Endothelial cell (in vitro differentiated cells): ENCODE measurements at places on chromosomes 2 and 18. TPM values are rescaled to one million over a fixed set of nuclear protein-coding genes. Genes with fewer than 3 reads are reported as not detected.

DNA sequence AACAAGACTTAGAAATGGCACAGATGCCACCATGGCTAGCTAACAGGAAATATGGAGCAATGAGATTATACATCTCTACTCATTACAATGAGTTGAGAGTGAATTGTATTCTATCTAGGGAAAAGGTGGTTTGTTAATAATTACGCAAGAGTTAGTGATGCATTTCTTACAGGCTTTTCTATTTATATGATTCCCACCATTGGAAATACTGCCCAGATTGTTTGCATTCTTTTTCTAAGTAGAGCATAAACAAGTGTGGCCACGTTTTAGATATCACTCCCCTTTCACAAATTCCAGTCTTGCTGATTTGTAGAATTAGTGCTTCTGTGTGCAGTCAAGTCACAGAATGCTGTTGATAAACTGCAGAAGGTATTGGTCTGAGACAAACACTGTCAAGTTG is 56.6 kb downstream of the ZNF804A start:
- H3K27ac ChIP-seq, result no peak overlapping the region
- no peaks in the 10 kb centered on the region for H3K36me3 ChIP-seq
- no peak for DNase-seq

DNA sequence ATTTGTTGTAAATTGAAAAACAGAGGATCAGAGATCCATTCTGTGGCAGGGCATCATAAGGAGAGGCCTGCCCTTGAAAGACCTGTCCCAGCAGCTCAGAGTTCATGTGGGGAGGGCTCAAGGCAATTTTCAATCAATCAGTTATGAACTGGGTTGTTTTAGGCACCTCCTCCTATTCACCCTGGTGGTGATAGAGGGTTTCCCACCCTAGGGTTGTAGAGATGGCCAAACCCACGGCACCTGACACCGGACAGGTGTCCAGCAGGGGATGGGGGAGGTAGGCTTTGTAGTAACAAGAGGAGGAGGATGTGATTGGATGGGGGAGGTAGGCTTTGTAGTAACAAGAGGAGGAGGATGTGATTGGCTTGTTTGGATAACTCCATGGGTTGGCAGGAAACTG is 205.7 kb downstream of the SOCS6 start:
- no peaks in the 10 kb centered on the region for H3K36me3 ChIP-seq
- H3K4me1 ChIP-seq, result no peaks in the 10 kb centered on the region
- H3K27me3 ChIP-seq, result peaks cover 4% of the 10 kb centered on the region
- no peak overlapping the region for H3K4me3 ChIP-seq

DNA sequence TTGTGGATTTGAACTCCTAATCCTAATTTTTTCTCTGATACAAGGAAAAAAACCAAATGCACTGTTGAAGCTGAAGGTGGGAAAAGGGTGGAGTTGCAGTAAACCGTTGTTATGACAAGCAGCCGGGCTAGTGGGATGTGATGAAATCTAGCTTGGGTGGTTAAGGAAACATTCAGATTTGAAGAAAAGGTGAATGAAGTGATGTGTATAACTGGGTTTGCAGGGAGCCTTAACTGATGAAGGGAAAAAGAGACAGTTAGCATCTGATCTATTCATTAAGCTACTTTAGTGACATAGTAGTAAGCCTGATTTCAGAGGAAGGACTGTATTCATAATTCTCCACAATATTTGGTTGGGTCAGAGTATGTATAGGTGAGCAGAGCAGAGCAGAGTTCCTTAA is 3.5 kb downstream of the EML6 start:
- H3K4me1 ChIP-seq, result peaks cover 11% of the 10 kb centered on the region
- no peak overlapping the region for H3K27ac ChIP-seq
- no peak for DNase-seq
- peaks cover 3% of the 10 kb centered on the region for H3K36me3 ChIP-seq
- H3K4me3 ChIP-seq, result no peak overlapping the region

DNA sequence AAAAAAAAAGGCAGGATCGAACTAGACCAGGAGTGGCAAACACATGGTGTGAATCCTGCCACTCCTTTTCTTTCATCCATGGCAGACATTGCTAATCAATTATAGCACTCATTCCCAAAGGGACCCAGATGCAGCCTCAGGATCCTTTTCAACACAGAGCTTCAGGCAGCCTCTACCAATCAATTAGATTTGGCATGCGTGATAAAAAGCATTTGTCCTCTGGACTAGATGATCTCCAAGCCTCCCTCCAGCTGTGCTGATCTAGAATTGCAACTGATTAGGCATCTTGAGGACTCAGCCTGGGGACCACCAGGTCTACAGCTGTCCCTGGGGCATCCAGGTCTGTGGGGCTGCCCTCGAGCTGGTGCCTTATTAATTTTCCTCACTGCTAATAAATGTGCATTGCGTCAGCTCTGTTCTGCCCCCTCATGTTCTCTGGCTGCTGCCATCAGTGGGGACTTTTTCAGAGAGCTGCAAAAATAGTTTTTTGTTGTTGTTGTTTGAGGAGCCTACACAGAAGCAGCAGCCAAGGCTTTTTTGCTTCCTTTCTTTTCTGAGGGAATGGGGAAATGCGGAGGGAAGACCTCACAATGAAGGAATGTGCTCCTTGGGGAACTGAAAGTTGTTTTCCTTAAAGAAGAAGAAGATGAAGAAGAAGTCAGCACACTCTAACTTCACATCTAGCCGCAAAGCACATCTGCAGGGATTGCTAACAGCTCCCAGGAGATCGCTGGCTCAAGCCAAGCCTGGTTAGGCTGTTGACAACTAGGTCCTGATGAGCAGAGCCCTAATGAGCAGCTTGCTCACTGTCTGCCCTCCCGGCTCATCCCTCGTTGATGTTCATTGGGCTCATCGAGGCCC is 8.8 kb upstream of the ATOH8 start:
- H3K36me3 ChIP-seq, result no peaks in the 10 kb centered on the region
- no peak overlapping the region for H3K4me3 ChIP-seq
- DNase-seq, result no peak
- no peak overlapping the region for H3K27ac ChIP-seq
- H3K27me3 ChIP-seq, result peaks cover 3% of the 10 kb centered on the region

OSGEPL1 gene
- total RNA-seq, result 4.2 TPM
